ENCODE measurements at places on chromosomes 5 and 9. TPM values are rescaled to one million over a fixed set of nuclear protein-coding genes. Genes with fewer than 3 reads are reported as not detected.

DNA sequence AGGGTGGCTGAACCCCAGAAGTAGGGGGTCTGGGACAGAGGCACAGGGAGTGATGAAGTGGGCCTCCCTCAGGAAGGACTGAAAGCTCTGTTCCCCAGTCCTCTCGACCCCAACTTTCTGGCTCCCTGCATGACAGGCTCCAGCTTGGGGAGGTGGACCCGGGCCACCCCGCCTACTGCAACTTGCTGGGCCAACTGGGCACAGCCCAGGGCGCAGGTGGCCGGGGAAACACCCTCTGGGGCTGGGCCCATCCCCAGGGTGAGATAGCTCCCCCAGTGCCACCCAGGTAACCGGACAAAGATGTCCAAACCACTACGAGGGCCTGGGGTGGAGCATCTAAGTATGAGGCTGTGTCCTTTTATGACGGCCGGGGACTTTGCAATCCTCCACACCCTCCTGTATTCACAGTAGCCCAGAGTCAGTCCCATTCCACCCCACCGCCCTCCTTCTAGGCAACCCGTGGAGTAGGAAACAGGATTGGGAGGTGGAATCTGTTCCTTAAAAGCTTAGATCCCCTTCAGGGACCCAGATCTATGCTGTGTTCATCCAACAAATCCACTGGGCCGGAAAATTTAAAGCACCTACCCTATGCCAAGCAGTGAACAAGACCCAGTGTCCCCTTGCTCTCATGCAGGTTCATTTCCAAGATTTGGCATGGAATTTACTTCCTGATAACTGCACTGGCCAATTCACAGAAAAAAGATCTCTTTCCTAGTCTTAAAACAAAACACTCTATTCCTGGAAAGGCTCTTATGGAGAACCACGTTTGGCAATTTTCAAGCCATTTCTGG, 19.9 kb downstream of the DNM1 start:
- H3K27ac ChIP-seq: no peak overlapping the region
- no peaks in the 10 kb centered on the region for H3K36me3 ChIP-seq
- peaks cover 9% of the 10 kb centered on the region for H3K4me1 ChIP-seq
- H3K27me3 ChIP-seq: no peaks in the 10 kb centered on the region

DNA sequence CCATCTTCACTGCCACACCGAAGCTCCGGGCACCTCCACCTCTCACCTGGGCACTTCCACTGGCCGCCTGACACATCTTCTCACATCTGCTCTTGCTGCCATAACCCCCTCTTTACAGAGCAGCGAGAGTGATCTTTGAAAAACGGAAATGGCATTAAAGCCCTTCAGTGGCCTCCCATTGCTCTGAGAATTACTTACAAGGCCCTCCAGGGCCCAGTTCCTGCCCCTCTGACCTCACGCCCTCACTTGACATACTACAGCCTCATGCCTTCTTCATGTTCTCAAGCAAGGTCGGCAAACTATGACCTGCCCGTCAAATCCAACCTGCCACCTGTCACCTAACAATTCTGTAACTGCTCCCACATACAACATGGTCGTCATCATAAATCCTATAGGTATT, 187.3 kb downstream of the NR3C1 start:
- no peak for DNase-seq
- H3K27ac ChIP-seq: no peak overlapping the region
- no peaks in the 10 kb centered on the region for H3K36me3 ChIP-seq
- peaks cover 18% of the 10 kb centered on the region for H3K4me1 ChIP-seq

DNA sequence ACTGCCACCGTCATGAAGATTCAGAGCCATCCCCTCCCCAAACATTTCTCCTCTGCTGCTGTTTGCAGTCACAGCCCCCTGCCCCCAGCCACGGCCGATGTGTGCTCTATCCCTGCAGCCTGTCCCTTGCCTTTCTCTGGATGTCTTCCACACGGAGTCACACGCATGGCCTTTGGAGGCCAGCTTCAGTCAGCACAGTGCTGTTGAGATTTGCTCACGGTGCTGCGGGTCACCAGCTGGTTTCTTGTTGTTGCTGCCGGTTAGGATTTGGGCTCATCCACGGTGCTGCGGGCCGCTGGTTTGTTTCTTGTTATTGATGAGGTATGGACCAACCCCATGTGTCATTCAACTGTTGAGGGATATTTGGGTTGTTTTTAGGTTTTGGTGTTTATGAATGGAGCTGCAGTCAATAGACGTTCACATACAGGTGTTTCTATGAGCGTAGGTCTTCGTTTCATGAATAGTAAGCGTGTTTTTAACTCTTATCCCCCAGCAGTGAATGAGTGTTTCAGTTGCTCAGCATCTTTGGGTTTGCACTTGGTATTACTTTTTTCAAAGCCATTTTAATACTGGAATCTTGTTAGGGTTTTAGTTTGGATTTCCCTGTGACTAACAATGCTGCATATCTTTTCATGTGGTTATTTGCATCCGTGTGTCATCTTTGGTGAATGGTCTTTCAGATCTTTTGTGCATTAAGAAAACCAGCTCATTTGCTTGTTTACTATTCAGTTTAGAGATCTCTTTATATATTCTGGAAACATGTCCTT, 57.6 kb downstream of the AHRR start:
- no peak for DNase-seq
- H3K4me3 ChIP-seq: no peak overlapping the region
- H3K27me3 ChIP-seq: no peaks in the 10 kb centered on the region
- H3K4me1 ChIP-seq: peaks cover 3% of the 10 kb centered on the region

DNA sequence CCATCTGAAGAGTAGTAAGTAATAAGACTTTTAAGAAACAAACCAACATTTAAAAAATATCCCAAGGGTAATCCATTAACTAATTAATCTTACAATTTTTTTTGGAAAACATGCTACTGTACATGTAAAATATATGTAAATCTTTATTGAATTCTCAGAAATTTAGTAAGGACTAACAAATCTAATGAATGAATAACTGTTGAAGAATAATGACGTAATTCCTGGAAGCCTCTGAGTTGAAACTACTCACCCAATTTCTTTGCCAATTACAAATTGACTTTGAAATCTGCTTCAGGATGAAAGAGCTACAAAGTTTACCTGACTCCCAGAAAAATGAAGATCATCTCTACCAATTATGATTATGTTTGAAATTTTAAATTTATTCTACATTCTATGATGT, 21.1 kb downstream of the FBN2 start:
- H3K36me3 ChIP-seq: no peaks in the 10 kb centered on the region
- H3K27ac ChIP-seq: no peak overlapping the region
- no peak for DNase-seq
- no peaks in the 10 kb centered on the region for H3K27me3 ChIP-seq

GRCh38 chr9:132244582-132245455, 83.0 kb downstream of the NTNG2 start:
- no peaks in the 10 kb centered on the region for H3K27me3 ChIP-seq
- H3K27ac ChIP-seq: no peak overlapping the region
- no peaks in the 10 kb centered on the region for H3K36me3 ChIP-seq
- peak; percentile 46 for DNase-seq
- H3K4me1 ChIP-seq: peaks cover 22% of the 10 kb centered on the region

GRCh38 chr5:152124409-152125041, 199.9 kb upstream of the GLRA1 start:
- DNase-seq: no peak
- no peak overlapping the region for H3K27ac ChIP-seq
- H3K4me3 ChIP-seq: no peak overlapping the region
- no peaks in the 10 kb centered on the region for H3K27me3 ChIP-seq

DNA sequence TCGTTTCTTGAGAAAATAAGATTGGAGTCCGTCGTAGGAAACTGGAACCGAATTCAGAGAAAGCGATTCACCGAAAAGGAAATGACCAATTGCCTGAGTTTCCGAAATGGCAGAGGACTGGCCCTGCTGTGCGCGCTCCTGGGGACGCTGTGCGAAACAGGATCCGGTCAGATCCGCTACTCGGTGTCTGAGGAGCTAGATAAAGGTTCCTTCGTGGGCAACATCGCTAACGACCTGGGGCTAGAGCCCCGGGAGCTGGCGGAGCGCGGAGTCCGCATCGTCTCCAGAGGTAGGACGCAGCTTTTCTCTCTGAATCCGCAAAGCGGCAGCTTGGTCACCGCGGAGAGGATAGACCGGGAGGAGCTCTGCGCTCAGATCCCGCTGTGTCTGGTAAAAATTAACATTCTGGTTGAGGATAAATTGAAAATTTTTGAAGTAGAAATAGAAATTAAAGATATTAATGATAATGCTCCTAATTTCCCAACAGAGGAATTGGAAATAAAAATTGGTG, 379 bp downstream of the PCDHGA3 start:
- H3K27me3 ChIP-seq: no peaks in the 10 kb centered on the region
- no peaks in the 10 kb centered on the region for H3K4me1 ChIP-seq
- no peaks in the 10 kb centered on the region for H3K36me3 ChIP-seq
- DNase-seq: no peak
- no peak overlapping the region for H3K27ac ChIP-seq
- H3K4me3 ChIP-seq: no peak overlapping the region

GRCh38 chr5:147482706-147483180, 27.1 kb downstream of the DPYSL3 start:
- H3K36me3 ChIP-seq: no peaks in the 10 kb centered on the region
- H3K27ac ChIP-seq: peak overlapping the region; percentile 64
- no peaks in the 10 kb centered on the region for H3K27me3 ChIP-seq

- DNase-seq: no peak
- H3K4me3 ChIP-seq: no peak overlapping the region
- H3K36me3 ChIP-seq: no peaks in the 10 kb centered on the region
- no peak overlapping the region for H3K27ac ChIP-seq
- H3K4me1 ChIP-seq: no peaks in the 10 kb centered on the region
Observed at GRCh38 chr5:100614308-100614707, 79.1 kb downstream of the FAM174A start.

DNA sequence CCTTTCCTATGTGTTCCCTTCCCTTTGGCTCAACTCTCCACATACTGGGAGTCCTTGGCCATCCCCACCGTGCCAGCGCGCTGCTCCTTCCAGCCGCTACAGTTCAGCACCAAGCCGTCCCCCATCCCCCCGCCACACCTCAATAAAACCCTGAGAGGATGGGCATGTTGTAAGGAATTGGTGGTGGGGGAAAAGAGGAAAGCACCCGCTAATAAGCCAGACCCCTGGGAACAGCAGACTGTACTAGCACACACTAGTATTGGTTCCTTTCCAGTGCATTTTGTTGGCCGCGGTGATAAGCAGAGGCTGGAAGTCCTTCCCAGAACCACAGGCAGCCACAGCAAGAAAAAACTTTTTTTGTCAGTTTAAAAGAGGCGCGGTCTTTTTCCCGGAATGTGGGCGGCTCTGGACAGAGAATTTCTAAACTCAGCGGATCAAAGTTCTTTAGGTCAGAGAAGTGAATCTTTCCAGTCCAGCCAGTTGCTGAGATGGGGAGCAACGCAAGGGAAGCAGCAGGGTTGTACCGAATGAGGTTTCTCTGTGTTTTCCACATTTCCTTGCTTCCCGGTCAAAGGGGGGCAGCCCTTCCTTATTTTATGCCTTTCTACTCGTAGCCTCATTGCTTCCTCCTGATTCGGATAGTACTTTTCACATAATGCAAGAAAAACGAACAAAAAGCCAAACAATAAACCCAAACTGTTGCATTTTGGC, 2.1 kb downstream of the CHSY3 start:
- no peaks in the 10 kb centered on the region for H3K27me3 ChIP-seq
- peaks cover 13% of the 10 kb centered on the region for H3K4me1 ChIP-seq
- H3K4me3 ChIP-seq: no peak overlapping the region
- H3K27ac ChIP-seq: no peak overlapping the region
- H3K36me3 ChIP-seq: no peaks in the 10 kb centered on the region

DNA sequence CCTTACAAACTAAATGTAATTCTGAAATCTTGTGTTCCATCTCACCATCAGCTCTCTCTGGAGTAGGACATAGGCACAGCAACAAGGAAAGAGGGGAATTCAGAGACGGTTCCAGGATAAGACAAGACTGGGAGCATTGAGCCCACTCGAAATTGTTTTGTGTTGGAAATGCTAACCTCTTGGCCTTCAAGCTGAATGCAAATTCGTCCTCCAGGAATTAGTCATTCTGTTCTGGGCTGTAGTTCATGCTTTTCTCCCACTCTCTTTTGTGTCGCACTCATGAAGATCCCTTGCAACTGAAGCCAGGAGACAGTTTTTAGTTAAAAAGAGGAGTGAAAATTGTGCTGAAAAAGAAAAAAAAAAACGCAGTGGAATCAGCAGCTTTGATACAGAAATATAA, 121.7 kb upstream of the SEMA6A start:
- no peak overlapping the region for H3K4me3 ChIP-seq
- DNase-seq: no peak
- H3K36me3 ChIP-seq: no peaks in the 10 kb centered on the region
- no peak overlapping the region for H3K27ac ChIP-seq

GRCh38 chr5:80608731-80609130, 38.7 kb upstream of the ANKRD34B start:
- H3K36me3 ChIP-seq: no peaks in the 10 kb centered on the region
- no peak overlapping the region for H3K27ac ChIP-seq
- H3K4me1 ChIP-seq: no peaks in the 10 kb centered on the region
- no peaks in the 10 kb centered on the region for H3K27me3 ChIP-seq
- DNase-seq: no peak

- no peaks in the 10 kb centered on the region for H3K36me3 ChIP-seq
- no peak overlapping the region for H3K27ac ChIP-seq
- no peak for DNase-seq
- no peaks in the 10 kb centered on the region for H3K4me1 ChIP-seq
- H3K27me3 ChIP-seq: no peaks in the 10 kb centered on the region
- no peak overlapping the region for H3K4me3 ChIP-seq
Observed at GRCh38 chr5:55680353-55680752, 31.8 kb downstream of the SLC38A9 start.

GRCh38 chr9:92714787-92715487, 45.0 kb upstream of the IPPK start:
- no peak overlapping the region for H3K4me3 ChIP-seq
- H3K27ac ChIP-seq: no peak overlapping the region
- no peaks in the 10 kb centered on the region for H3K27me3 ChIP-seq
- DNase-seq: no peak
- peaks cover 64% of the 10 kb centered on the region for H3K36me3 ChIP-seq
- H3K4me1 ChIP-seq: no peaks in the 10 kb centered on the region

DNA sequence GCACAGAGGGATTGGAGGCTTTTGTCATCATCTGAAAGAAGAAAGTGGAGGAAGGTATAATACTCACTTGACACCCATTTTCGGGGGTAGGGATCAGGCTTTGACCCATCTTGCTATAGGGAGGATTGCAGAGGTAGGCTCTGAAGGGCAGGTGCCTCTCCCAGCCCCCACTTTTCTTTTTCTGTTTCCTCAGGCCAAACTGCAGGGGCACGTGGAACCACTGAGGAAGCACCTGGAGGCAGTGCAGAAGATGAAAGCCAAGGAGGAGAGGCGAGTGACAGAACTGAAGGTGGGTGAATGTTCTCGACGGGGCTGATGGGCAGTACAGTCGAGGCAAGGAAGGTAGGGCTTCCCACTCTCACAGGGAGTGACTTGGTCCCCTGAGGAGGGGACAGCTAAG, 7.5 kb downstream of the TRIM41 start:
- no peak for DNase-seq
- H3K27me3 ChIP-seq: no peaks in the 10 kb centered on the region
- peaks cover 10% of the 10 kb centered on the region for H3K4me1 ChIP-seq
- H3K36me3 ChIP-seq: peaks cover 39% of the 10 kb centered on the region

The OBP2B gene
- not detected for total RNA-seq

The SHC3 gene
- 1.3 TPM for total RNA-seq

The BTNL8 gene
- total RNA-seq: 4.2 TPM

The CCL21 gene
- total RNA-seq: 196 TPM

The GEMIN5 gene
- 16.6 TPM for total RNA-seq

The HK3 gene
- 2.8 TPM for total RNA-seq

Data from thyroid gland (tissue), 4 donors.